ENCODE measurements at places on chromosomes 16 and 17. TPM values are rescaled to one million over a fixed set of nuclear protein-coding genes. Genes with fewer than 3 reads are reported as not detected.

GRCh38 chr17:73643001-73643851 lies 1.0 kb downstream of the SDK2 start:
- no peak for DNase-seq

GRCh38 chr17:67845374-67845773 lies 20.1 kb downstream of the BPTF start:
- no peak for DNase-seq

Gene DPEP2
- total RNA-seq: 3.4 TPM

Gene FAM171A2
- 4.0 TPM for total RNA-seq

- DNase-seq: no peak
Measured at GRCh38 chr17:44409309-44410028, 20.0 kb upstream of the ITGA2B start.

Gene RTN4RL1
- total RNA-seq: 9.3 TPM

Gene HBZ
- total RNA-seq: 0.95 TPM

GRCh38 chr17:46027048-46027975 lies 28.3 kb downstream of the STH start:
- DNase-seq: no peak

DNA sequence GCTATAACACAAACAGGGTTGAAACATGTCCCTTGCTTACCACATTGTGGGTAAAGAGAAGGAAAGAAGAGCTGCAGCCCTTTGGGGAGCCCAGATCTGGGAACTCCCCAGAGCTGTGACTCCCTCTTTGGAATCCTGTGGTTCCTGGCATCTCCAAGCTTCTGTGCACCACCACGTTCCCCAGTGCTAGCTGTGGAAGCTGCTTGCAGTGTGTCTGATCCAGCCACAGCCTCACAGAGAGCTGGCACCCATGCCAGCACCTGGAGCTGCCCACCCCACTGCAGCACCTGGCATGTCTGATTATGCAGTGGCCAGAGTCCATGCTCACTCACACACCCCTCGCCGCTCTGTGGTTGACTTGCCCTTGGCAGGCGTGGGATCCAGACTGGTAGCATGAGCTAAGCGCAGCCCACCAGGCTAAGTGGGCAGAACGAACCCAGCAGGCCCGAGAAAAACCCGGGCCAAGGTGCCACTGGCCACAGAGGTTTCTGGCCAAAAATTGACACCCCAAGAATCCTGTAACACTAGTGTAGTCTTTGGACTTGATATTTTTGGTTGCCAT lies 252.6 kb upstream of the KCNJ16 start:
- DNase-seq: no peak
